ENCODE measurements at places on chromosomes 3 and 15.

DNA sequence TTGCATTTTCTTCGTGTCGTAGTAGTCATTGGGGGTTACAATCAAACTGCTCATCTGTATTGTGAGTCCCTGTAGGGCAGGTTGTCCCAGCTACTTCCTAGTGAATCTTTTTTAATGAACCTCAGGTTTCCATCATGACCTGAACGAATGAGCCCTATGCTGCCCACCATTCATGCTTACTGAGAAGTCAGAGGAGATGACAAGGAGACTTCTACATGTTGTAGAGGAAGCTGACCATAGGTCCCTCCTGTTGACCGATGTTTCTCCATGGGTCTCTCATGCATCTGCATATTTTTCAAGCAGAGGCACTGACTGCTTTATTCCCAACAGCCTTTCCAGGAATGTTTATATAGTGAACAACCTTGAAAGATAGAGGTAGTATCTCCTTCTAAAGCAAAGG lies 5.0 kb upstream of the NME9 start:
- DNase-seq = no peak

- DNase-seq = peak; percentile 71
Measured at GRCh38 chr3:36524560-36524959, 144.3 kb downstream of the STAC start.

GRCh38 chr3:53071882-53072431 lies 26.1 kb upstream of the SFMBT1 start:
- DNase-seq = no peak

GRCh38 chr15:34341381-34342212 lies 1.3 kb downstream of the NOP10 start:
- DNase-seq = no peak

GRCh38 chr3:162007722-162008121 lies 511.1 kb downstream of the OTOL1 start:
- DNase-seq = peak; percentile 28

- DNase-seq = peak; percentile 58
Measured at GRCh38 chr3:119681279-119681678, 4.1 kb upstream of the COX17 start.

- no peak for DNase-seq
Measured at GRCh38 chr15:76162036-76162398, 102.2 kb downstream of the TMEM266 start.

- DNase-seq = no peak
Measured at GRCh38 chr3:105976196-105976595, 107.4 kb upstream of the CBLB start.

DNA sequence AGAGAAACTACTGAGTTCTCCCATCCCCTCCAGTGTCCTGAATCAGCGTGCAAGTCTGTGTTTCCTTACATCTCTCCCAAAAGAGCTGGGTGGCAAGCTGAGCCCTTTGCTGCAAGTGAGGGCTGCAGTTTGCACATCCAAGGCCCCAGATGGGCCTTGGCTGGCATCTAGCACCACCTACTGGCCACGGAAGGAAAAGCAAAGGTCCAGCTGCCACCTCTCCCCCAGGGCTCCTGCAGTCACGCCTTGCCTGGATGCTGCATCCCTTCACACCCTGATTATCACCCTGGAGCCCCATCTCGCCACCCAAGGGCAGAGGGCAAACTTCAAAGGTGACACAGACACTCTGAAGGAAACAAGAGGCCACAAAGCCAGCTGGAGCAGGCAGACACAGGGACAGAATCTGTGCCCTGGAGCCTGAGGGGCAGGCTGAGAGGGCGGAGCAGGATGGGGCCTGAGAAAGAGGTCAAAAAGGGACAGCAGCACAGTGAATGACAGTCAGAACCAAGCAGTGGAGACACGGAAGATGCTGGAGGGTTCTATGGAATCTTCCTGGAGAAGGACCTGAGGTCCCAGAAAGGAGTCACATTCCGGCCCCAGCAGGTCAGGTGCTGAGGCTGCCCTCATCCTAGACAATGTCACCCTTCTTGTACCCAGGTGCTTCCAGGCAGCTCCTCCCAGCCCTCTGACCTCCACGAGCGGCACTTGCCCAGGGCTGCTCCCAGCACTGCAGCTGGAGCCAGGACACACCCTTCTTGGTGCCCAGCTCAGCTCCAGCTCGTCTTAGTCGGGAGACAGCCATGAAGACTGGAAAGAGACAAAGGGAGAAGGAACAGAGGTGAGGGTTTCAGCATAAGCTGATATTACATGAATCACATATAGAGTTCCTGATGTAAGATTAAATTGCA lies 18.3 kb upstream of the NTRK3 start:
- DNase-seq = peak; percentile 65

DNA sequence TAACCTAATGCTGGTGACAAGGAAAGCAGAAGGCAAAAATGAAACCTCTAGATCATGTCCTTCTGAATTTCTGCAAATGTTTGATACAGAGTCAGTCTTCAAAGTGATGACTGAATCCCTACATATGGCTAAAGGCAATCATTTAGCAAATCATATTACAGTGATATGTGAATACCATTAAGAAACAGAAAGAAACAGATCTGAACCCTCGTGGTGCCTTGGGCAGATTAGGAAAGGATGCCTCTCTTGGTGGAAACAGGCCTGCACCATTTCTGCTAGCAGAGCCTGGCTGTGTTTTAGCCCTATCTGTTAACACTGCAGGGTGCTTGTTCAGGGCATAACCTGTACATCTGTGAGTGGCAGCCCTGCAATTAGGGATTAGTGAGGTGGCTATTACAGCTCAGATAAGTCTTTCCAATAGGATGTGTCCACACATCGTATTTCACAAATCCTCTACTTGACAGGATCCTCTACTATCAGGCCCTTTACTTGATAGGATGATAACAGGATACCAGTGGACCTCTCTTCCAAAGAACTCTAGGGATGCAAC lies 12.1 kb downstream of the SEC22C start:
- no peak for DNase-seq

DNA sequence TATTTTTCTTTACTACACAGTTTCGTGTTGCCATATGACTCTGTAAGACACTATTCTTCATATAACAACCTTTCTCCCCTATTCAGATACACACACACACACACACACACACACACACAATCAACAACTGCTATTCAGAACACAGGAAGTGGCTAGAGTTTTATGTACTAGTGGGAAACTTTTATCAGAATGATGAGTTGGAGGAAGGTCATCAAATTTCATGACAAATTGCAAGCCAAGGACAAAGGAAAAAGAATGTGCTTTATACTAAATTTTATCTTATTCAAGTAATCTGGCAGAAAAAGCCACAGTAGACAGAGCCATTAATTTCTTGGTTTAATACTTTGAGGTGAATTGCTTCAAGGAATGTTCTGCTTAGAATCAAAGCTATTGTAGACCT lies 899.8 kb downstream of the ROBO2 start:
- DNase-seq = peak; percentile 3

DNA sequence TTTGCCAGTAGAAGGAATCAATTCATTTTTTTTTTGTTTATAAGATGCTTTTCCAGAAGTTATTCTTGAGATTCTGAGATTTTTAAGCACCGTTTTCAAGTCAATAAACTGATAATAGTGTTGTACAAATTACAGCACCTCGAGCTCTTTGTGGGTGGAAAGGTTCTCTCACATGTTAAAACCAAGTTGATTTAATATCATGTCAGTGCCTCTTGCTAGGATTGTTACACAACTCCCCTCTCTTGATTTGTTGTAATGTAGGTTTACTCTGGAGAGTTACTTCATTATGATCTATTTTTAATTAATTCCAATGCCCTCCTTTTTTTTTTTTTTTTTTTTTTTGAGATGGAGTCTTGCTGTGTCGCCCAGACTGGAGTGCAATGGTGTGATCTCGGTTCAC lies 25.8 kb upstream of the UBXN7 start:
- DNase-seq = no peak

DNA sequence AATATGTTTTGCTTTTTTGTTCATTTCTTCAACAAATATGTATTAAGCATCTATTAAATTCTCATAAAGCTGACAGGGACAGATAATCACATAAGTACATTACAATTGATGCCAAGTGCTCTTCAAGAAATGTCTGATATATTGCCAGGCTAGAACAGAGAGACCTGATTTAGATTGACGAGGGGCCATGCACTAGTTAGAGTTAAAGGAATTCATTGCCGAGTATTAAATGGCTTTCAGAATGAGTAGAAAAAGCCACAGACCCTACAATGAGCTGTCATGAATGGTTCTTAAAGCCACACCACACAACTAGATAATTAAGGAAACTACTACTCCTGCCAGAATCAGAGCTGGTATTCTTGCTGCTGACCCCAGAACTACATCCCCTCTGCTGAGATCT lies 250.2 kb upstream of the MME start:
- DNase-seq = no peak

DNA sequence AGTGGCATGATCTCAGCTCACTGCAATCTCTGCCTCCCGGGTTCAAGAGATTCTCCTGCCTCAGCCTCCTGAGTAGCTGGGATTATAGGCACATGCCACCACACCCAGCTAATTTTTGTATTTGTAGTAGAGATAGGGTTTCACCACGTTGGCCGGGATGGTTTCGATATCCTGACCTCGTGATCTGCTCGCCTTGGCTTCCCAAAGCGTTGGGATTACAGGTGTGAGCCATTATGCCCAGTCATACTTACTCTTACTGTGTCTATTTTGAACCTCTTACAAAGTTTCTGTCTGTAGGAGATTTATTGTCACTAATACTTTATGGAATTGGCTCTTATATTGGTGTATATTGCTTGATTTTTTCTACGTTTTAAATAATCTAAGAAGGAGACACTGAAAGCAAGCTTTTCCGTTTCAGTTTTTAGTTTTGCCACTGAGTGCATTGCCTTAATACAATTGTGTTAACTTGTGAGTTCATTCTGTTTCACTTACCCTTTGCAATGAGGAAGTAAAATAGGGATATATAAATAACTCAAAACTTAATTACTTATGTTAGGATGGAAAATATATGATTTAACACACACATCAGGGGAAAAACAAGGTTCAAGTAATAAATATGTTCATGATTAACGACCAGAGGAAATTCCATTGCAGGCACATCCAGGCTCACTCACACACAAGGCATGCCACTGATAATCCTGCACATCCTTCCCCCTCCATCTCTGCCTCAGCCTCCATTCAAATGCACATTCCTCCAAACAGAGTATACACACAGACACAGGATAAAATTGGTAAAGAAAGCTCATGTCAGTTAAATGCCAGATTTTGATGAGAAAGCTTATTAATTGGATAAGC lies 279.3 kb upstream of the RASGRP1 start:
- peak; percentile 97 for DNase-seq

DNA sequence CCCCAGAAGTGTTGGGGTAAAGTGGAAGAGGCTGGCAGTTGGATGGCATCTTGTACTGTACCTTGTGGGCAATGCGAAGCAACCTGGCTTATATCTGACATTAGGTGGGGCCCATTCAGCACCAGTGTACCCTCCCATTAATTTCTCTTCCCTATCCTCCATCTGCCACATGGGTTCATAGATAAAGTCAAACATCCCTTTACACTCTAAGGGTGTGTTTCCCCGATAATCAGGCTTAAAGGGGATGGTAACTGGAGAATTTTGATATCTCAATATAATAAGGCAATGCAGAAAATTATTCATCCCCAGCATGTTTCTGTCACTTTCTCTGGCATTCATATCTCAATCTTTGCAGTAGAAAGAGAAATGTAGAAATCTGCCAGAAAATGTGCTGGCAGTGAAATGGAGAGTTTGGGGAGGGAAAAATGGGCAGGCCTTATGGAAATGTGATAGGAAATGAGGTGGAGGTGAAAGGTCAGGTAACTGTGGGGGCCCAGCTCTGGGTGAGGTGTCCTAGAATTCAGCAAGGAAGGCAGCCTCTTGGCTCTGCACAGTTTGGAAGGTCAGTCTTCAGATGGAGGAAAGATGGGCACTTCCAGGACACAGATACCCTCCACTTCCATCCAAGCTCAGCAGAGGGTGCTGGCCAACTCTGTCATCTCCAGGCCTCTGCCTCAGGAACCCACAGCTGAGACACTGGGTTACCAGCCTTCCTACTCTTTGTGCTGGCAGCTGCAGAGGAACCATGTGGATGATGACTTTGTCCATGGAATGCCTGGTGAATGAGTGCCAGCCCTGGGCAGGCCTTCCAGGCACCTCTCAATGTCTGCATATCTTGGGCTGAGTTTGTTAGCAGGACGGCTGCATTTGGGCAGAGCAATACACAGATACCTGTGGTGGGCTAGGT lies 325.9 kb upstream of the CTDSPL start:
- DNase-seq = peak; percentile 3

- DNase-seq = no peak
Measured at GRCh38 chr3:176193032-176193730, 1004.1 kb downstream of the TBL1XR1 start.

GRCh38 chr3:62095756-62096155 lies 277.6 kb downstream of the FEZF2 start:
- no peak for DNase-seq

DNA sequence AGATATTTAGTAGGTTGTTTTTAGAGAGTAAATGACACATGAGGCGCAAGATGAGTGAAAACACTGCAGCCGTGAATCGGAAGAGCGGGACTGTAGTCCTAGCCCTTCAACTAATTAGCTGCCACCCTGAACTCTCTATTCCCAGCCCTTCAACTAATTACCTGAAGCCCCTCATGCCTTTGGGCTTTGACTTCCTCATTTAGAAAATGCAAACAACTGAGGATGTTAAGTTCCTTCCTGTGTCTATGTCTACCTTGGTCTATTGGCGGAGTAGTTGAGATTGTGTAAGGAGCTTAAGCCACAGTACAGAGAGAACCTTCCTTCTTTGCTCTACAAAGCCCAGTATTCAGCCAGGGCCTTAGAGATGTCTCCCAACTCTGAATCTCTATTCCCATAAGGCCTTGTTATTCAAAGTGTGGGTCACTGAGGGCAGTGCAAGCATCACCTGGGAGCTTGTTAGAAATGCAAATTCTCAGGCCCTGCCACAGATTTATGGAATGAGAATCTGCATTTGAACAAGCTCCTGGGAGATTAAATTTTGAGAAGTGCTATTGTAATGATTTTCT lies 71.8 kb upstream of the SCN5A start:
- no peak for DNase-seq

DNA sequence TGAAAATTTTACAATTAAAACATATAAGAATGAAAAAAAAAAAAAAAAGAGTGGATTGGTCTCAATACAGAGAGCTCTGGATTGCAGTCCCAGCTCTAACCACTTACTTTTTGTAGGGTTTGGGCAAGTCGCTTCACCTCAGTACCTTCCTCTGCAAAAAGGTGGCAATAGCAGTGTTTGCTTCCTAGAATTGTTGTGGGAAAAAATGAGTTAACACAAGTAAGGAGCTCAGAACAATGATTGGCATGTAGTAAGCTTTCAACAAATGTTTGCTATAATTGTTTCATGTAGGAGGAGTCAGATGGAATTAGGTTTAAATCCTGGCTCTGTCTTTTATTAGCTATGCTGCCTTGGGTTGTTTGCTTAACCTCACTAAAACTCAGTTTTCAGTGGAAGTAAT lies 425.2 kb upstream of the TBL1XR1 start:
- peak; percentile 59 for DNase-seq

DNA sequence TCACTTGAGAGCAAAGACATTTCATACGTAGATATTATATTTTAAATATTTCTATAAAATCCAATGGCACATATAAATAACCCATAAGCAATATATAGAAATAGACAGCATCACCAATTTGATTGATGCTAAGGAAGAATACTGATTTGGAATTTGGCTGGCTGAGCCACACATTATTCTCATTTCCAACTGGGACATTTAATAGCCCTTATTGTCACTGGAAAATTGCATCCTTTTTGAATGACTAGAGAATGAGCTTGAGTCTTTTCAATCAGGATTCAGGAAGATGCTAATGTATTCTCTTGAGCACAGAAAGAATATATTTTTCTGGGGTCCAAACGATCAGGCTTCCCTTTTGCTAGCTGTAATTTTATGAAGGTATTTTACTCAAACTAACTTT lies 70.9 kb upstream of the KCNH8 start:
- no peak for DNase-seq

GRCh38 chr3:145900056-145900829 lies 260.7 kb downstream of the PLOD2 start:
- no peak for DNase-seq

- no peak for DNase-seq
Measured at GRCh38 chr15:70016511-70016994, 81.2 kb downstream of the TLE3 start.

Data from EH (cell line).